ENCODE measurements at places on chromosomes 5 and 9.

DNA sequence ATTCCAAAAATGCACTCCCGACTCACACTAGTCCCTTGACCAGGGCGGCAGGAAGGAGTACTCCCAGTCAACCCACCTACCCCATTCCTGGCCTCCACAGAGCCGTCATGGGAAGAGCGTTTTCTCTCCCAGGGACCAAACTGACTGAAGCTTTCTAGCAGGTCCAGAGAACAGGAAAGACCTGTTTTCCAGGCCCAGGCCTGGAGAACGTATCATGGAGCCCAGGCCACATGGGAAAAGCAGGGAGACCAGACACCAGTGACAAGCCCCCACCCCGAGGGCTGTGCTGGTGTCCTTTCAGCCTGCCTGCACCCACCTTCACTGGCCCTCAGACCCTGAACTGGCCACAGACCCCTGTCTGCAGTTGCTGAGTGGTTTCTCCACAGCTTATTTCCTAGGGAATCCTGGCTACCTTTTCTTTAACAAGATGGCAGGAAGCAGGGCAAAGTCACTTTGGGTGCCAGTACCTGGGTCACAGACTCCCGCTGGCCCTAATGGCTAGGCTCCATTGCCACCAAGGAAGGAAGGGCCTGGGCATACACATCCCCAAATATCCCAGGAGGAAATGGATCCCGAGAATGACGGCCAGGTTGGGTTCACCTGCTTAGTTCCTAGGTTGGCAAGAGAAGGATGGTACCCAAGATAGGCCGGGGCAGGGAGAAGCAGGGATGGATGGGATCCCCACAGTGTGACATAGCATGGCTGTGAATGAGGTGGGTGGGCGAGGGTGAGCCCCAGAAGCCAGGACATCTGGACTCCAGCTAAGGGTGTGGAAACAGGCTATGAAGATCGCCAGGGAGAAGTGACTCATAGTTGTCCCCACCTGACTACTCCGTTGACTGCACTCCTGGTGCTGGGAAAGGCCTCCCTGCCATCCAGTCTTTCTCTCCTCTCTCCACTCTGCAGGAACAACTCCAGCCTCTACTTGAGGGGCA, 12.2 kb downstream of the CCNI2 start:
- no peaks in the 10 kb centered on the region for H3K27me3 ChIP-seq
- no peak overlapping the region for H3K27ac ChIP-seq
- H3K36me3 ChIP-seq, result no peaks in the 10 kb centered on the region

DNA sequence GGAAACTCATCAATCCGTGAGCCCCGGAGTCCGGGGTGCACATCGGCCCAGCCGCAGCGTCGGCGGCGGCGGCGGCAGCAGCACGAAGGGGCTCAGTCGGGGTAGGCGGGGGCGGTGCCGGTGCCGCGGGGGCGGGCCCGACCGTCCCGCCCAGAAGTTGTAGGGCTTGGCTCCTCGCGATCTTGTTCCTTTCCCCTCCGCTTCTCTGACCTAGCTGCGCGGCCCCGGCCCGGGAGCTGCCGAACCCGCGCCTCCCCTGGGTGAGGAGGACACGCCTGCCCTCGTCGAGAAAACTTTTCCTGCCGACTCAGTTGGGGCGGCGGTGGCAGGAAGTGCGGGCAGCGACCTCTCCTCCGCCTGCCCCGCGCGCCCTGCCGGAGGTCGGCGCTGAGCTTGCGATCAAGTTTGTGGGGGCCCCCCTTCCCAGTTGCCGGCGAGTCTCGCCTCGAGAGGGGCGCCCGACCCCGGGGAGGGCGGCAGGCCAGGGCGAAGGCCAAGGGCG, at the start of gene MAN2A1:
TSS of gene MAN2A1 (plus strand) at position 188 of the 502 bp plus-strand sequence. CDS start 491 bp downstream, outside the sequence.
- peak within 1 kb of the TSS; percentile 88 for H3K4me3 ChIP-seq
- H3K4me1 ChIP-seq, result peaks cover 28% of the 10 kb centered on the region
- H3K27me3 ChIP-seq, result peaks cover 3% of the 10 kb centered on the region

GRCh38 chr9:120536949-120537640, 42.9 kb downstream of the CDK5RAP2 start:
- no peaks in the 10 kb centered on the region for H3K4me1 ChIP-seq
- no peak overlapping the region for H3K4me3 ChIP-seq
- peaks cover 70% of the 10 kb centered on the region for H3K36me3 ChIP-seq
- no peak for DNase-seq
- H3K27me3 ChIP-seq, result no peaks in the 10 kb centered on the region

- H3K4me1 ChIP-seq, result peaks cover 3% of the 10 kb centered on the region
- H3K4me3 ChIP-seq, result no peak overlapping the region
- H3K36me3 ChIP-seq, result peaks cover 10% of the 10 kb centered on the region
- DNase-seq, result no peak
- H3K27ac ChIP-seq, result no peak overlapping the region
These were observed 457.0 kb upstream of the KLF4 start for GRCh38 chr9:107946364-107947141.

GRCh38 chr9:95777136-95777535, 98.4 kb upstream of the ERCC6L2 start:
- H3K4me1 ChIP-seq, result no peaks in the 10 kb centered on the region
- H3K36me3 ChIP-seq, result no peaks in the 10 kb centered on the region
- H3K27me3 ChIP-seq, result peaks cover 9% of the 10 kb centered on the region
- DNase-seq, result no peak
- no peak overlapping the region for H3K4me3 ChIP-seq

- H3K27me3 ChIP-seq, result no peaks in the 10 kb centered on the region
- H3K36me3 ChIP-seq, result no peaks in the 10 kb centered on the region
- H3K4me3 ChIP-seq, result no peak overlapping the region
These were observed 124.3 kb upstream of the NR3C1 start for GRCh38 chr5:143527808-143528207.

DNA sequence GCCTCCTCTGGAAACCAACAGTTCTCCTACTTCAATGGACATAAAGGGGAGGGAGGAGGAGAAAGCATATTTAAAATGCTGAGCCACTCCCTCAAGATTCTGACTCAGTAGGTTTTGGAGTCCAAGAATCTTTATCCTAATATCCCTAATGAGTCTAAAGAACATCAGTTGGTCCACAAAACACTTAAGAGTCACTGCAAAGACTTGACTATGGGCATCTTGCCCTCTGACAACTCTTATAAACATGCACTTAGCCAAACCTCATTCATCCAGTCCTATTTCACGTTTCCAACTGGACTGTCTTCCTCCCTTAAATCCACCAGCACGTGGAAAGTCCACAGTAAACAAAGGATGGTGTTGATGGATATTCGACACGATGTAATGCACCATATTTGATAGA, 172.5 kb downstream of the FAM114A2 start:
- H3K4me3 ChIP-seq, result no peak overlapping the region
- H3K27ac ChIP-seq, result no peak overlapping the region
- no peaks in the 10 kb centered on the region for H3K4me1 ChIP-seq
- H3K27me3 ChIP-seq, result peaks cover 6% of the 10 kb centered on the region
